ENCODE measurements at places on chromosomes 6 and 20. TPM values are rescaled to one million over a fixed set of nuclear protein-coding genes. Genes with fewer than 3 reads are reported as not detected.

Gene NRSN2
- 26.2 TPM for total RNA-seq

Gene DNAH8
- under 0.01 TPM for total RNA-seq

Gene MYO6
- 10.8 TPM for total RNA-seq

Gene SLC17A9
- 2.0 TPM for total RNA-seq

Gene APCDD1L
- total RNA-seq = 4.1 TPM

Gene HLA-DQB1
- total RNA-seq = not detected

Gene GPX5
- total RNA-seq = not detected

Gene BPIFB2
- total RNA-seq = not detected

Gene XKR7
- not detected for total RNA-seq

Gene RBPJL
- not detected for total RNA-seq

Gene TINAG
- not detected for total RNA-seq

Gene MEP1A
- not detected for total RNA-seq

Gene NMBR
- total RNA-seq = not detected

Gene INSM1
- total RNA-seq = not detected

Gene TFAP2D
- total RNA-seq = not detected

Gene CLPSL2
- total RNA-seq = not detected

Gene BNIP5
- total RNA-seq = under 0.01 TPM

Gene SLC32A1
- total RNA-seq = not detected

Gene ENPP3
- total RNA-seq = 0.32 TPM

Gene HDDC2
- 61.7 TPM for total RNA-seq

Gene CDSN
- not detected for total RNA-seq

Gene PRDM1
- 1.2 TPM for total RNA-seq

Gene IRAK1BP1
- 3.3 TPM for total RNA-seq

Gene ADGRF5
- total RNA-seq = under 0.01 TPM

Gene HLA-G
- total RNA-seq = 0.16 TPM

Gene DBNDD2
- total RNA-seq = 0.34 TPM

Gene SAPCD1
- 1.3 TPM for total RNA-seq

Gene SIRPB2
- total RNA-seq = not detected

Gene SLC13A3
- 2.2 TPM for total RNA-seq

Gene LKAAEAR1
- total RNA-seq = 0.09 TPM

Gene MICB
- total RNA-seq = 3.1 TPM

Gene RUNX2
- total RNA-seq = 1.3 TPM

Gene TUBB2B
- total RNA-seq = 2.2 TPM

Gene FOXF2
- 31.2 TPM for total RNA-seq

Gene DPPA5
- total RNA-seq = not detected

Gene SLC12A5
- under 0.01 TPM for total RNA-seq

Gene FAM135A
- 4.9 TPM for total RNA-seq

Gene TNNC2
- 6.7 TPM for total RNA-seq

Gene PI16
- 4.7 TPM for total RNA-seq

Gene SLC22A16
- total RNA-seq = not detected

Gene NR2E1
- not detected for total RNA-seq

Gene EPHA7
- total RNA-seq = 0.32 TPM

Gene POM121L2
- total RNA-seq = not detected
